CD4-positive, alpha-beta T cell treated with Interleukin-17A for 1 hour (primary cell): ENCODE measurements at places on chromosomes 5 and 9.

- peak; percentile 20 for DNase-seq
Observed at GRCh38 chr9:6415266-6415665, 2.3 kb downstream of the UHRF2 start.

DNA sequence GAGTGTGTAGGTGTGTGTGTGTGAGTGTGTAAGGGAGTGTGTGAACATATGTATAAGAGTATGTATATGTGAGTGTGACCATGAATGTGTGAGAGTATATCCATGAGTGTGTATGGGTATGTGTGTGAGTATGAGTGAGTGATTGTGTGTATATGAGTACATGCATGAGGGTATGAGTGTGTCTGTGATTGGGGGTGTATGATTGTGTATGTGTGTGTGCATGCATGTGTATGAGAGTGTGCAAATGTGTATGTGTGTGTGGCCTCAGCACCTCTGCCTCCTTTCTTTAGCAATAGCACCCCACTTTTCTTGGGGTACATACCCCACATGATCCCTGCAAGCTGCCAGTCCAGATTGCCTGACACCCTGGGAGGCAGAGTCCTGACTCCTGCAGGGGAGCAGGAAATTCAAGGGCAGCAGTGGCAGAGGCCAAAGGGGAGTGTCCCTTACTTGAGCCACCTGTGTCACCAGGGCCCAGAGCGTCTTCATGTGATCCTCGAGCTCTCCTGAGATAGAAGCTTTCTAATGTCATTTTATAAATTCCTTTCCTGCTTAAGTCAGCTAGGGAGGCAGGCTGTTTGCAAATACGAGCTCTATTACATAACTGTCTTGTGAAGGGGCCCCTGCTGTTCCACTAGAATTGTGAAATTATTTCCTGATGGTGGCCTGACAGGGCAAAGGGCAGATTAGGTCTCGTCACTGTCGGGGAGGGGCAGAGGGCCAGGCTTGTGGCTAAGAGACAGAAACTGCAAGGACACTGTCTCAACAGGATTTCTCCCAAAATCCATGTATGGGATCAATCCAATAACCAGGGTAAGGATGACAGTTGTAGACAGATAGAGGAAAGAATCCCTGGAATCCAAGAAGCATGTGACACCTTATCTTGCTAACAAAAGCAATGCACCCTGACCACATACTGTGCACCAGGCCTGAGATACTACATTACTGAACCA lies 389.1 kb downstream of the GADD45G start:
- no peak for DNase-seq

- no peak for DNase-seq
Observed at GRCh38 chr5:68821056-68821455, 272.8 kb upstream of the SLC30A5 start.

DNA sequence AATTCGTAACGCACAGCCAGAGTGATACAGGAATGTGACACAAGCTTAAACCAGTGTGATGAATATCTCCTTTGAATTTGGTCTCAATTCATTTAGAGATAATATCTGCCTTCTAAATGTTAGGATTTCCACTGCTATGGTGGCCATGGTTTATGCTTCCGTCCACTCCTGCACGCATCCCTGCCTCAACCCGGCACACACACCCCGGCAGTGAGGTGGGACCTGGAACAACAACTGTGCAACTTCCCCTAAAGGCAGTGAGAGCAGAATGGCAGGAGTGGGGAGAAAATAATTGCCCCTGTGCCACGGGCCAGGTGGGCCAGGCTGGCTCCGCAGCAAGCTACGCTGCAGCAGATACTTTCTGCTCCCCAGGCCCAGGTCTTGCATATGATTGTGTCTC lies 72.6 kb upstream of the CPEB4 start:
- no peak for DNase-seq

GRCh38 chr9:113519426-113520108 lies 56.0 kb downstream of the RGS3 start:
- no peak for DNase-seq

DNA sequence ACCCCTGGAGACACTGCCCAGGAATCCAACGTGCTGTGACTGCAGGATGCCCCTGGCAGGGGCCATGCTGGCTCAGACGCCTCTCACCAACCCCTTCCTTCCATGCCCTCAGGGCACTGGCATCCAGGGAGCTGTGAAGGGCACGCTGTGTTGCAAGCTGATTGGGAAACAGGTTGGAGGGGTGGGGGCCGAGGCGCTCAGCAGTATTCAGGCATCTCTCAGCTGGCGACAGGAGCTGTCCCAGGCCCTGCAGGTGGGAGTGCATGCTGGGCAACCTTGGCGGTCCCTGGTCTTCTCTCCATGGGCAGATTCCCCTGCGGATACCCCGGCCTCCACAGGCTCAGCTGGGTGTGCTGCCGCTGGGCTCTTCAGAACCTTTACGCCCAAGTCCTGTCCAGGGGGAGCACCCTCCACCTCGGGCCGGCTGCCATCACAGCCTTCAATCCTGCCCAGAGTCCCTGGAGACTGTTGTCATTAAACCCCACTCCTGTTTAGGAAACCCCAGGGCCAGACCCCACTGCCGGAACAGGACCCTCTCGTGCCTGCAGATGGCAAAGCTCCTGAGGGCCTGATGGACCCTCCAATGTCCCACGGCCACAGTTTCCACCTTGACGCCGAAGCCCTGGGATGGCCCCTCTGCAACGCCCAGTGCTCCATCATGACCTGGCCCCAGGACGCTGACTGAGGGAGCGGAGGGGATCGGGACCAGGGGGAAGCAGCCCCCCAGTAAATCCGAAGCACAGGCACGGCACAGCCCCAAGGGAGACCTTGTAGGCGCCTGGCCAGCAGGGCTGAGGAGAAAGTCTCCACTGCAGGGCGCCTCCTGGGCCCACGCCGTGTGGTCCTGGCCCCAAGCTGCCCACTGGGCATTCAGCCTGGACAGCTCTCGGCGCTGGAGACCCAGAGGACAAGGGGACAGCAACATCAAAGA lies 9.3 kb downstream of the TPPP start:
- no peak for DNase-seq

GRCh38 chr9:120676767-120677402 lies 37.4 kb downstream of the MEGF9 start:
- no peak for DNase-seq

- DNase-seq, result no peak
Observed at GRCh38 chr5:36734422-36734821, 128.0 kb downstream of the SLC1A3 start.

- DNase-seq, result peak; percentile 16
Observed at GRCh38 chr9:77864211-77864889, 167.3 kb downstream of the GNAQ start.

- no peak for DNase-seq
Observed at GRCh38 chr9:406886-407654, 192.4 kb downstream of the DOCK8 start.

DNA sequence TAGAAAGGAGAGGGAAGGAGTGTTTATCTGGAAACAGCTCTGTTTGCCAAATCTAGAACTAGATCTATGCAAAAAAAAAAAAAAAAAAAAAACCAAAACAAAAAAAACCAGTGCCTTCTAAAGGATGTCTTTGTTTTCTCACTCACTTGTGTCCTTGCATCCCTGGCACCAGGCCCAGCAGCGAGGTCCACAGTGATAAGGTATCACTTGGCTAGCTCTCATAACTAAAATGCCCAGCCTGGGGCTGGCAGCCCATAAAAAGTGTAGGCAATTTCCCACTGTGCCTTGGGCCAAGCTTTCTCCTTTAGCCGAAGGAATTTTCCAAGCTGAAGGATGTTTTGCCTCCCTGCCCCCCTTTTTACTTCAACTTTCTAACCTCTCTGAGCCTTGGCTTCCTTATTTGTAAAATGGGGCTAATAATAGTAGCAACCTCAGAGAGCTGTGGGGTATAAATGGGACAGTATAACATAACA lies 20.8 kb downstream of the RGS3 start:
- DNase-seq, result no peak

DNA sequence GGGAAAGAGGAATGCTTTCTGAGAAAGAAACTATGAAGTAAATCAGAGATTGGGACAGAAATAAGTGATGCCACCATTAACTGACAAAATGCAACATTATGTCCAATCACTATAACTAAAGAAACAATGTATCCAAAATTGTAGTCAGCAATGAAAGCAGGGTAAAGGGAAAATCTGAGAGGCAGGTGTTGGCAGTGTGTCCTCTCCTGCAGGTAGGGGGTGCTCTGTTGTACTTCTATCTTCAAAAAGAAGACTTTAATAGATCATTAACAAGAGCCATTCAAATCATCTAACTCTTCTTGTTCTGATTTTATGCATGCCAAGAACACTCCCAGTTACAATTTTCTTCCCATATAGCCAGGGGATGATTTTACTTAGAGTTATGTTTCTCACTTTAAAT lies 1275.7 kb downstream of the PTPRD start:
- no peak for DNase-seq

- peak; percentile 43 for DNase-seq
Observed at GRCh38 chr9:98121058-98121457, 2.0 kb upstream of the TRIM14 start.

DNA sequence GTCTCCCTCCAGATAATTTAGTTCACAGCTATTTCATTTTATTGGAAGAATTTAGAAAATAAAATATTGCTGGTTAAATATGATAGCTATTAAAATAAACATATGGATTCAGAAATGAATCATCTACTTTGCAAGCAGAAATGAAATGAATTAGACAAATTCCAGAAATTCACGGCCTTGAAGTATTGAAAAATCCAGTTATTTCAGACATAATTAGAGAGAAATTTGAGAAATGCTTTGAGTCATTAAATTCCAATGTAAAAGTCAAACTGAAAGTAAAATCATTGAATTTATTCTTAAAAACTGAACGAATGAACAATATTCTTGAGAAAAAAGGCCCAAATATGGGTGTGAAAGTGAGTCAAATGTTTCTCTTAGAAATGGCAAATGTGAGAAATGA lies 632.6 kb upstream of the EDIL3 start:
- no peak for DNase-seq

DNA sequence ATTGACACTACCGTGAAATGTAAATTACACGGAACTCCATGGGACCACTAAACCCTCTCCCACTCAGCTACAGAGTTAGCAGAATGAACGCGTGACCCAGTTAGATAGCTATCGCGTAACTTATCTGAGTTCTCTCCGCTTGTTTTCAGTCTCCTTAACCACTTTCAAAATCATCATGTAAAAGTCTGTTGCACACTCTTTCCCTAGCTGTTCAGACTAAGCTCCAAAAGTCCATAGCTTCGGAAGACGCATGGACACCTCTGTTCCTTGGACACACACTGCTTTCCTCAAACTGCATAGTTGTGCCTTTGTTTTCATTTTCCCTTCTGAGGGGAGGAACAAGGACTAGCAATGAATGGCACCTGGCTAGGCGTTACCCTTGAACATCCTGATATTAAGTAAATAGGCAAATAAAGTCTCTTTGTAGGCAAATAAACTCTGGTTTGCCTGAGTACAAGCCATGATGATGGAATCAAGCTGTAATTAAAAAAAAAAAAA lies 83.3 kb downstream of the DAPK1 start:
- DNase-seq, result no peak

- DNase-seq, result no peak
Observed at GRCh38 chr5:84673785-84674184, 289.1 kb upstream of the EDIL3 start.

DNA sequence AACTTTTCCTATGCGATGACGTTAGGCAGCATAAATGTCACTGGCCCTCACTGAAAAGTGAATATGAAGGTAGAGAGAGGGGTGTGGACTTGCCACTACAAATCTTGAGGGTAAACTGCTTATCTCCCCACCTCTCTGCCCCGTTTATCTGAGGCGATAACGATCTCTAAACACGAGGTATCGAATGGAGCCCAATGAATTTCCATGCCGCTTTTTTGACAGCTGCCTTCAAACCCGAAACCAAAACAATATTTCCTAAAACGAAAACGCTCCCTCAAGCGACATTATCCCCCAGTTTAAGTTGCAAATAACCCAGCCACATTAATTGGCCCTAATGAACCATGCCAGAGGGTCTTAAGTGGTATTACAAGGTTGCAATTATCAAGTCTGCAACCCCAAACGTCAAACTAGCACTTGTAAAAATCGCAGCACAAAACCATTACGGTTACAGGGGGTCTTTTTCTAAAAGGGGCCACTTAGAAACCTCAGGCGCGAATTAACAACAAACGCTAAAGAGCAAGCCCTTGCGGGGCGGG lies 1.4 kb downstream of the NR3C1 start:
- DNase-seq, result peak; percentile 64

- no peak for DNase-seq
Observed at GRCh38 chr9:101225271-101225670, 159.5 kb downstream of the BAAT start.

DNA sequence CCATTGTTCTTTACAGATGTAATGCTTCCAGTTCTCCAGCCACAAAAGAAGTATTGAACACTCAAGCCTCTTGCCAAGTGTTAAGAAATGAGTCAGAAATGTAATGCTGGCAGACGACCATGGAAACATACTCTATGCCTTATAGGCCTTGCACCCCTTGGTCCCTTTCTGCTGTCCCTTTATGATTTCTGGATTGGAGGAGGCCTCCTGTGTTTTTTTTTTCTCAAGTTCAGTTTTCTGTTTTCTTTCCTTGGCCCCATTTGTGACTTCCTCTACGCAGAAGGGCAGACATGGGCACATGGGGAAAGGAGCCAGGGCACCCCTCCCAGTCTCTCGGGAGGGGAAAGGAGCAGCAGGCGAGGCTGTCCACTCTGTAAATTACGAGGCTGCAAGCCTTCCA lies 53.4 kb downstream of the SNX18 start:
- DNase-seq, result no peak

DNA sequence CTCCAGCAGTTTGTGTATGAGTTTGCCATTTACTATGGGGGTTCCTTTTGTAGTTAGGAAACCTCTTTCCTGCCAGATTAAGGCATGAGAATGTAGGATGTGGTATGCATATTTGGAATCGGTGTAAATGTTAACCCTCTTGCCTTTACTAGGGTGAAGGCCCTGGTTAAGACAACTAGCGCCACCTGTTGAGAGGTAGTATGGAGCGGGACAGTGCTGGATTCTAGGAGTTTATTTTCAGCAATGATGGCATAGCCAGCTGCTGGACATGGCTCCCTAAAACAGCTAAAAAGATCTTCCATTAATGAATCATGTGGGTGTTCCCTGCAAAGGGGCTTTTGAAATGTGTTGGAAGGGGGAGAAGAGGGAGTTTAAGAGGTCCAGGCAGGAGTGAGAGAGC lies 30.7 kb upstream of the GPX3 start:
- no peak for DNase-seq

DNA sequence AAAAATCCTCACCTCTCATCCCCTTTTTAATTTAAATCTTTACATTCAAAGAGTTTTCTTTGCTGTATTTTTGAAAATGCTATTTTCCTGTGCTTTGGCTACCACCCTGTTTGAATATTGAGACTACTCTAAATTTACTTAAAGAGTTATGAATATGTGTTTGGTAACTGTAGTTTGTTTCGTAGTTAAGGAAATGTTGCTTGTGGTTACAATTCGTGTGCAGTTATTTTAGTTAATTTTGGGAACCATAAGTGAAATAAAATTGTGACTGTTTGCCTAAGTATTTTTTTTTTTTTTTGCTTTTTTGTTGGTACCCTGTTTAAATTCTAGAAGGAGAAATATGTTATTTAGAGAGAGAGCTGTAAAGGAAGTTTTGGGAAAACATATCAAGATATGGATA lies 78.7 kb downstream of the XRCC4 start:
- no peak for DNase-seq
